Fibroblast of upper back skin (primary cell): ENCODE measurements at places on chromosomes 7 and 10.

- DNase-seq, result no peak
Measured at GRCh38 chr7:153190452-153190851, 430.9 kb downstream of the ACTR3B start.

GRCh38 chr7:54543051-54543488 lies 895 bp downstream of the VSTM2A start:
- DNase-seq, result no peak

DNA sequence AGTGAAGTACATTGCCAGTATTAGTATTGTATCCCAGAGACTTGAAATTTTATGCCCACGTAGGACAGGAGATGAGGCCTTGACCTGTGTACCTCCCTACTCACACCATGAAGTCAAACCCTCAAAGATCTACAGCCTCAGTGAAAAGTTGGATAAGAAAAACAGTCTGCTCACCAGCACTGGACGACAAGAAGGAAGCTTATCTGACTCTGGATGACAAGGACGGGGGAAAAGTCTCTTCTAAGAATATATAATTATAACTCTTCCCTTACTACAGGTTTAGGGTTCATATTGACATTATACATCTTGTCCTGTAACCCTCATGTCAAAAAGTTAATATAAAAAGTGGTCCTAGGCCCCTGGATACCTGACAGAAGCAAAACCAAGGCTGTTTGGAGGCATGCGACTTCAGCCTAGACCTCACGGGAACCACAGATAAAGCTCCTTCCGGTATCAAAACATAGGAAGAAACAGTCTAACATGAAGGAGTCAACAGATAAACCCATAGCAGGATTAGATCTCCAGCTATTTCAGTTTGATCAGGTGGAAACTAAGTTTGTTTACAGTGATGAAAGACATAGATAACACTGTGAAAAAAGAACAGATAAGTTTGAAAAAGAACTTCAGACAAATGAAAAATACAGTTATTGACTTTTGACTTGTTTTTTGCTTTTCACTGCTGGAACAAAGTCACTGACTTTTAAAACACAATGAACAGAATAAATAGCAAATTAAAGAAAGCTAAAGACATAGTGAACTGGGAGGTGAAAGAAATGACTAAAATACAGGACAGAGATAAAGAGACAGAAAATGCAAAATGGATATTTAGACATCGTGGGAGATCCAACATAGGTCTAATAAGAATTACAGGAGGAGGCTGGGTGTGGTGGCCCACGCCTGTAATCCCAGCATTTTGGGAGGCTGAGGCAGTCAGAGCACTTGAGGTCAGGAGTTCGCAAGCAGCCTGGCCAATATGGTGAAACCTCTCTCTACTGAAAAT lies 145.9 kb downstream of the PHTF2 start:
- no peak for DNase-seq

- DNase-seq, result no peak
Measured at GRCh38 chr7:51158211-51158610, 158.4 kb downstream of the COBL start.

GRCh38 chr10:104391150-104391968 lies 37.7 kb downstream of the CFAP58 start:
- DNase-seq, result peak; percentile 1

GRCh38 chr7:77747178-77747577 lies 50.9 kb downstream of the RSBN1L start:
- no peak for DNase-seq

DNA sequence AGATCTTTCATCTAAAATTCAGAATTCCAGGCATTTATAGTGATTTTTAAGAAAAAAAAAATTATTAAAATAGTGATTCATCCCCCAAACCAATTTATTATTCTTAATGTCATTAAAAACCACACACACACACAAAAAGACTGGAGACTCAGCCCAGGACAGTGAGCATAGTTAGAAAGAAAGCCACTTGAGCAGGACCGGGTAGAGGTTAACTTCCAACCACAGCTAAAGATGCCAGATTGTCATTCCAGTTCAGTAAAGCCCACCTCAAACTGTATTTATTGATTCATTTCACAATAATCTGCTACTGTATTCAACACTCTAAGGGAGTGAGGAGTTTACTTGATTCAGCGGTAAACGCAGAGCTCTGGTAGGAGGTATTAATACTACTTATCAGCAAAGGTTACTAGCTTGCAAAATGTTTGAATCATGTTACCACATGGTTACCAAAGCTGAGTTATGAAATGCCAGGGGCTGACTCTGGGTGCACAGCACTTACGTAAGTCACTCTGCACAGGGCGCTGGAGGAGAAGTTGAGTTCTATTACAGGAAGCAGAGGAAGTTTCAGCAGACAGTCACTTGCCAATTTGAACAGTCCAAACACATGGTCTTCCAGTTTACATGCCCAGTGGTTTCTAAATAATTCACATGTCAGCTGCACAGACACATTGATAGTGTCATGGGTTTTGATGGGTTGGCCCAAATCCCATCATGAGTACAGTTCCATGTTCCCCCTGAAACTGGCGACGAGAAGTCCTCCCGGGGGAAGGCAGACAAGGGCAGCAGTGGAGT lies 64.6 kb downstream of the KLF6 start:
- peak; percentile 71 for DNase-seq

- DNase-seq, result peak; percentile 45
Measured at GRCh38 chr10:105974803-105975456, 1189.6 kb downstream of the SORCS1 start.

GRCh38 chr10:102610441-102610887 lies 33.8 kb upstream of the TRIM8 start:
- no peak for DNase-seq

DNA sequence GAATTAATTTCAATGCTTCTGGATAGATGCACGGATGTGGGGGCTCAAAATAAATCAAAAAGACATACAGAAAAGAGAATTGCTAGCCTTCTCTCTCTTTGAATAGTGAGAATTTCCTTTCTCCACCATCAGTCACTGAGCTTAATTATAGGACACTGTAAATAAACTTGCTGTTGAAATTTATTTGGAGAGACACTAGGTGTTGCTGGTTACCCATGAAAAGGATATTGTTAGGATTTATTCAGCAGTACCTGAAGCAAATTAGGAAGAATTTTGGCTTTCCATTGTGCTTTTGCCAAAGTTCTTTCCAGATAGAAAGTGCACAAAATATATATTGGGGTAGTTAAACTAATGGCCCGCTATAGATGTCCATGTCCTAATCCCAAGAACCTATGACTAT lies 27.6 kb downstream of the GCC1 start:
- DNase-seq, result no peak

- no peak for DNase-seq
Measured at GRCh38 chr7:89073776-89074175, 278.2 kb upstream of the TEX47 start.

- no peak for DNase-seq
Measured at GRCh38 chr7:27299861-27300260, 57.3 kb downstream of the EVX1 start.

- peak; percentile 52 for DNase-seq
Measured at GRCh38 chr7:137454767-137455166, 111.2 kb upstream of the PTN start.

DNA sequence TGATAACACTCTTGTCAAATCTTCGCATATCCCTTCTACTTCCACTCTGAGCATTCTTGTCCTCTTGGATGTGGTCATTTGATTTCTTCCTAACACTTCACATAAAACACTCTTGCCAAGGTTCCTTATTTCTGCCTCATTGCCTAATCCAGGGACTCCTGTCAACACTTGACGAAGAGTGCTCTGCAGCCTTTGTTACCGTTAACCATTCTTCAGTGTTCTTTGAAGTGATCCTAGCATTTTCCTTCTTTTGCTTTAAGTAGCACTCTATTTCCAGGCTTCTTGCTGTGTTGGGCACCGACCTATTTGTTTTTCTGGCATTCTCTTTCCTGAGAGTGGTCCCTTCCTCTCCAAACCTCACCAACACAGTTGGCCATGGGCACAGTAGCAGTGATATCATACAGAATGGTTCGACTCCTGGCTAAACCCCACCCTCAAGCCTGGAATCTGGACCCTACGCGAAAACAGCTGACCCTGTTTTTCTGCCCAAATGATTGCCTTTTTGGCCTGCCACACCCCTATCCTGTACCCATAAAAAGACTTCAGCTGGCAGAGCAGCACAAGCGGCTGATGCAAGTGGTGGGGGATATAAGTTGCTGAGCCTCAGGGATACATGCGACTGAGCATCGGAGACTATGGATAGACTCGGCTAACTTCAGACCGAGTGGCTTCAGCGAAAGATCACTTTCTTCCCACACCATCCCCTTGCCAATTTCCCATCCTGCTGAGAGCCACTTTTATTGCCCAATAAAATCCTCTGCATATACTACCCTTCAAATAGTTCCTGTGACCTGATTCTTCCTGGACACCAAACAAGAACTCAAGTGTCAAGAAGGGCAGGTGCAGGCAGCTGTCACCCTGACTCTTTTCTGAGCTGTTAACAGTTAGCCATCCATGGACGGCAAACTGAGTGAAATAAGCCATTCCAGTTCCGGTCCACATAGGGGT lies 820.6 kb downstream of the CCSER2 start:
- DNase-seq, result no peak

DNA sequence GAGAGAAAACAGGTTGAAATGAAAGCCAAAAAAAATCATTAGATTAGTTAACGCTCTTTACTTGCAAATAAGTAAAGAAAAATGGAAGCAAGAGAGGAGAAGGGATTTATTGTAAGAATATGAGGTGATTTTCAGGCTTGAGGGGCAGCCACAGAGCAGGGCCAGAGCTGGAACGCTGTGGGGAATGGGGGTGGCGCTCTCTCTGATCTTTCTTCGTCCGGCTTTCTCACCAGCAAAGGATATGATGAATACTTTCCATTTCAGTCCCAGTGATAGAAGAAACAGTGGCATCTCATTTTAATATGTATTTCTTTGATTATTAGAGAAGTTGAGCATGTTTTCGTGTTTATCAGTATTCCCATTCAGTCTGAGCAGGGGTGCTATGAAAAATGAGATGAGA lies 112.2 kb downstream of the SKIDA1 start:
- no peak for DNase-seq

DNA sequence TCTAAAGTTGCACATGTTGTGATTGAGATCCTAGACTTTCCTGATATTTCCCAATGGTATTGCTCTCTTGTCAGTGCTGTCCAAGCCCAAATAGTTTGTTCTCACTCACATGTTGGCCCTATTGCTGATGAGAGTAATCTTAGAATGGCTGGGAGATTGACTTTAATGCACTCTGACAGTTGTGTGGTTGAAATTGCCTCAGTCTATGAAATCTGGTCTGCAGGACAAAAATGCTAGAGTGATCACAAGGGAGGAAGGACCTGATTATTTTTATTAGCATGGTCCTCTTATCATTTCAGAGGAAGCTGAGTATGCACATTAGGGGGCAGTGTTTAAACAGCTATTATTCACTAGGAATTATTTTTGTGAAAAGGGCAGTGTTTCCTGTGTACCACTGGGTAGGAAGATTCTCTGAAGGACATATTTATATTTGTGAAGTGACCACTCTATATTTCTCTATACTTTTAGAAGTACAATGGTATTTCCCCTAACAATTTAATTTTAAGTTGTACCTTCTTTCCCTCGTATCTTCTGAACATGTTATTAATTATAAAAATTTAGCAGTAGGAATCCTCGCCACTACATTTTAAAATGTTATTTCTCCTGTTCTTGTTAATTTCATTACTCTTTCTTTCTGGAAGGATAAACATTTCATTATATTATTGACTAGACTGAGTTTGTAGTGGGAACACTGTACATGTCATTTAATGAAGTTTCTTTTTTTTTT lies 64.4 kb downstream of the SUGCT start:
- peak; percentile 75 for DNase-seq

- DNase-seq, result peak; percentile 46
Measured at GRCh38 chr7:23332910-23333612, 33.9 kb downstream of the MALSU1 start.

DNA sequence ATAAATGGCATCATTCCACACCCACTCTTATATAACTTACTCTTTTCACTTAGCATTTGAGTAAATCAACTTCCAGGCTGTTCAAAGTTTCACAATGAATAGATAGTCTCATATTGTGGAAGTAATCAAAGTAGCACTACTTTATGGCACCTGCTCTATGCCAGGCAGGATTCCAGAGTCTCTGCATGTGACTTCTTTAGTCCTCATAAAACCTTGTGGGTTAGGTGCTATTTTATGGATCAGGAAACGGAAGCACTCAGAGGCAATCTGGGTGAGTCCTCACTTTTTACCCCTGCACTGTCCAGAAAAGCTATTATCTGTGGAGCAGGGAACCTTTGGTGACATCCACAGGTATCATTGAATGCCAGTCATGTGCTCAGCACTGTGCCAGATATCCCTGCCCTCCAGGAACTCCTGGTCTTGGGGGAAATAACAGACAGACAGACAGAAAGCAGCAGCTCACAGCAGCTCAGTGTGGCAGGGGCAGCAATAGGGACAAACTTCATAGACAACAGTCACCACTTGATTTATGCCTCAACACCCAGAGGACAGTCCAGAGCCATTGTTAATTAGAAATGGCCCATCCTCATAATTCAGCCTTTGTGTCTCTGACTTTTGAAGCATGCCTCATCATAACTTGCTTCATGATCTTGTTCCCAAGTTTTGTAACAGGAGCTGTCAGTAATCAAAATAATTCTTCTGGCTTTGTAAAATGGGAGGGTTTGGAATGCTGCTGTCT lies 160.6 kb downstream of the SEC23IP start:
- no peak for DNase-seq

DNA sequence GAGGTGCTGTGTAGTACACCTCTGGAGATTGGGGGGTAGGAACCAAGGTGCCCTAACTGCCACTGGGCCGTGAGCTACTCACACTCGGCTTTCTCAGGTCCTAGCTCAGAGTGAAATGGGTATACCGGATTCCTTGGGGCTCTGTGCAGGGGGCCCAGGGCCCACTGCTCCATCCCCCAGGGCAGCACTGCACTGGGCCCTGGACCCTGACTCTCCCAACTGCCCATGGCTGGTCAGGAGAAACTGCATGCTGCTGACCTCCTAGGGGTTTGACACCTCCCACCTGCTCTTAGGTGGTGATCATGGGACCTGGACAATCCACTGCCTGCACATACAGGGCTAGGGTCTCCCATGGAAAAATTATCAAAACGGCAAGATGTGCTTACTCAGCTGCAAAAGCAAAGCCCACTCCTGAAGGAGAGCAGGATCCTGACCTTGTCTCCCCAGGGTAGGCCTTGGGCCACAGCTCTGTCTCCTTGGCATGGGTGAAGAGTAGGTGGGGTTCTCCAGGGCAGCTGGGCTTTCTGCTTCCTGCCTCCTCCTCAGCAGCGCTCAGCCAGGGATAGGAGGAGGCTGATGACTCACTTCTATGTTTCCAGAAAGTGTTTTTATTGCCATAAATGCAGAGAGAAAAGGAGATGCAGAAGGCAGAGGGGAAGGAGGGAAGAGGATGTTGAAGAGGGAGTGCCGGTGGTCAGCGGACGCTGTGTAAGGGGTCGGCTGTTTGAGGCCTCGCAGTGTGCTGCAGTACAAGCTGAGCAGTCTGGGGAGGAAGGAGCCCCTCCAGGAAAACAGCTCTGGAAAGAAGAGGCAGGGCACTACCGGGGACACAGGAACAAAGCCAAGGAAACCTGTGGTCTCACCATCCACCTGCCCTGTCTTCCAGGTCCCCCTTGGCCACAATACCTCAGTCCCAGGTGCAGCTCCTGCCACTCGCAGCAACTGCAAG lies 107.8 kb downstream of the ARHGAP22 start:
- DNase-seq, result peak; percentile 73
